ENCODE measurements at places on chromosomes 2 and 18.

- no peak for DNase-seq
These were observed 14.2 kb downstream of the SCN9A start for GRCh38 chr2:166361351-166362153.

DNA sequence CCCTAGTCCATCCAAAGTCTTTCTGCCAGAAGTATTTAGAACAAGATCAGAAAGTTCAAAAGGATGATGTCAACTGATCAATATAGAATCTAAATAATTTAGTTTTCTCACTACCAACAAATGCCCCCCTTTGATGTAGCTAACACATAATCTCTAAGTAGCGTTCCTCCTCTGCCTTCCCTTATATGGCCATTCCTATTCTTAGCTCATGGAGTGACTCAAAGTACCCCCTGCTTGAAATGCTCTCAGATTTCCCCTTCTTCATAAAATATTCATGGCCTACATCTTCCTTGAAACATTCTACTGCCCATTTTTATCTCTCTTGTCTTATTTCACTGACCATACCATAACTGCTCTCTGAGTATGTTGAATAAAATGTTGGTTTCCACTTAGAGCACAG lies 151.5 kb downstream of the UPP2 start:
- no peak for DNase-seq

DNA sequence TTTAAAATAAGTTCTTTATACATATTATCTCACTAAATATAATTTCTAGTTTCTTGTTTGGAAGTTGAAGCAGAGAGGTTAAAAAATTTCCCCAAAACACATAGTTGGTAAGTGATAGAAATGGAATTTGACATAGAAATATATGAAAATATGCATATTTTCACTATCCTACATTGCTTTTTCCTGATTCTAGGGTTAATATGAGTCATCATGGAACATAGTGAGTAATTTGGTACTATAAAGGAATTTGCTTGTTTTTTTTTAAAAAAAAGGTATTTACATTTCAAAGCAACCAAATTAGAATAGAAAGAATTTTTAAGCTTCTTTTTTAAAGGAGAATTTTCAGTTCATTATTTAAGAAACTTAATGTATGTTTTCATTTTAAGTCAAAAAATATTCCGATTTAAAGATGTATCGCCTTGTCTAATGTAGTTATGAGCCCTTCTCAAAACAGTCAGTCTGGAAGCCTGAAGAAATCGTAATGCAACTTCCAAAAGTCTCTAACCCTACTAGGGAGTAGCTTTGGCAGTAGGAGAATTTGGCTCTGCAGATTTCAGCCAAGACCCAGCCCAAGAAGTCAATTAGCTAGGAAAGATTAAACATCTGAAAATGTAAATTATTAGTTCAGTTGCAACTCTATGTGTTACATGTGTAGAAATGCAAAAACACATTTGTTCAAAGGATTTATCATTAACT lies 147.3 kb downstream of the RDH14 start:
- no peak for DNase-seq

DNA sequence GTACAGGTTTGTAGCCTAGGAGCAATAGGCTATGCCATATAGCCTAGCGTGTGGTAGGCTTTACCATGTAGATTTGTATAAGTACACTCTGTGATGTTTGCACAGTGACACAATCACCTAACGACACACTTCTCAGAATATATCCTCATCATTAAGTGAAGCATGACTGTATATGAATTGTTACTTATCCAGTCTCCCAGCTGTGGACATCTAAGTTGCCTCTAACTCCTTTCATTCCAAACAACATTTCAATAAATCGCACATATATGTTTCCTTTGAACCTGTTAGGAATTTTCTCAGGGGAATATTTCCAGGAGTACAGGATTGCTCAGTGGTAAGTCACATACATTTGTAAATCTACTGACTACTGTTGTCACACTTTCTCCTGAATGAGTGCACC lies 90.0 kb downstream of the ARHGAP15 start:
- DNase-seq: no peak

DNA sequence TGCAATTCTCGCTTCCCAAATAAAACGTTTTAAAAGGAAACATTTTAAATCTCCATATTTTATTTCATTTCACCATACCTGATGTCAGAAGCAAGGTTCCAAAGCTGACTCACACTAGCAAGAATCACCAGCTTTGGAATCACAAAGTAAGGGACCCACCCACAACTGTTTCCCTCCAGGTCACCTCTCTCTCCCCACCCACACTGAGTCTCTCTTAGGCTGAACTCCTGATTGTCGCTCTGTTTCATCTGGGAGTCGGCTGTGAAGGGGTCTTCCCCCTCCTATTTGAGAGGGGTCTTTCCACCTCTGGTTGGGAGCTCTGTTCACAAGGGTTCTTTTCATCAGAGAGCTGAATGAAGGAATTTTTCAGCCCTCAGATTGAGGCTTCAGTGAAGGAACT lies 128.1 kb downstream of the L3MBTL4 start:
- no peak for DNase-seq

DNA sequence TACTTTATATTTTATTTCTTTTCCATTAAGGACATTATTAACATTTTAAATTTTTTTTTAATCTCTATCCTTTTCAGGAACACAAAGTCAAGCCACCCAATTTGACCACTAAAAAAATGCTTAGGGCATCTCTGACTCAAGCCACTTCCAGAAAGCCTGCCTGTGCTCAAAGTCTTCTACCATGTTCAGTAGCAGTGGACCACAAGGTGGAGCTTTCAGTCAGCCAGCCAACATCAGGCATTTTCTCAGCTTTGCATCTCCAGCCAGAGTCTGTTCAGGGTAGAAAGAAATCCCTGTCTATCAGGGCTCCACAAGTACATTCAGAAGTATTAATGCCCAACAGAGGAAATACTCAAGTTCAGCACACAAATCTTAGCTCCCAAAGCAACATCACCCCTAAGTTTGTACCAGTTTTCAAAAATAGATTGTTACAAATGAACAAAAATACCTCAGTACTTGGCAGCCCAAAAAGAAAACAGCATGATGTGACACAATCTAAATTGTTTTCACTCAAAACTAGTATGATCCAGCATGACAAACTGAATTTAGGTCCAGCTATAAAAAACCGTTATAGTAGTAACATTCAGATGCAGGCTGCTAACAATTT lies 37.6 kb downstream of the C18orf63 start:
- peak; percentile 72 for DNase-seq

DNA sequence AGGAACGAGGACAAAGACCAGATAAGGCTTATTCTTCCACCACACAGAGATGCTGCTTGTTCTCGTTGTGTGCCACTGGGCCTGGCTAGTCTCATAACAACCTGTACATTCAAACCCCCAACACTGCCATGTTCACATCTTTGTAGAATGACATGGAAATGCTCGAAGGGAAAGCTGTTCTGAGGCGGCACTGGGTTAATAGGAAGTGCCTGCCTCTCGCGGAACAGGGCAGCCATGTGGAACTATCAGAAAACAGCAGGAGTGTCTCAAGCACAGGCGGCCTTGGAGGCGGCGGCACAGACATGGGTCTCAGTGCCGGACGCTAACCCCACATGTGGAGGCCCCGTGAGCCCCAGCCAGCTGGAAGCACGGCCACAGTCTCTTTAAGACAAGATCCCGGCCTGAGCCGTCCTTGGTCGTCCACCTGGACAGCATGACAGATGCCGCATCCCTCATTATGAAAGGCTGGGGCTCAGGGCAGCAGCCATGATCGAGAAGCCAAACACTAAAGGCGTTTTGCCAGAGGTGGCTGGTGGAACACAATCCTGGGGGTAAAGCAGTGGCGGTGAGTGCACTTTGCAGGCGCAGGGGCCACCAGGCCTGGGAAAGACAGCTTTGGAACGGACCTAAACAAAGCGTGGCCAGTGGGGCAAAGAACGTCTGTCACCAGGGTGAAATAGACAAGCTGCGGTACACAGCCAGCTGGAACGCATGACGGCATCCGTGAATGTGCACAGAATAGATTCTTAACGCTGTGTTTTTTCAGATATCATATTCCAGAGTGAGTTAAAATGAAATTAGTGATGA lies 161.0 kb downstream of the HDAC4 start:
- DNase-seq: no peak

GRCh38 chr2:108257757-108258331 lies 18.1 kb downstream of the SULT1C3 start:
- no peak for DNase-seq

- DNase-seq: no peak
These were observed 11.4 kb downstream of the SERPINB5 start for GRCh38 chr18:63488160-63488559.

GRCh38 chr2:240630771-240631547 lies 5.7 kb downstream of the GPR35 start:
- no peak for DNase-seq

- no peak for DNase-seq
These were observed 22.5 kb upstream of the REL start for GRCh38 chr2:60858897-60859311.

DNA sequence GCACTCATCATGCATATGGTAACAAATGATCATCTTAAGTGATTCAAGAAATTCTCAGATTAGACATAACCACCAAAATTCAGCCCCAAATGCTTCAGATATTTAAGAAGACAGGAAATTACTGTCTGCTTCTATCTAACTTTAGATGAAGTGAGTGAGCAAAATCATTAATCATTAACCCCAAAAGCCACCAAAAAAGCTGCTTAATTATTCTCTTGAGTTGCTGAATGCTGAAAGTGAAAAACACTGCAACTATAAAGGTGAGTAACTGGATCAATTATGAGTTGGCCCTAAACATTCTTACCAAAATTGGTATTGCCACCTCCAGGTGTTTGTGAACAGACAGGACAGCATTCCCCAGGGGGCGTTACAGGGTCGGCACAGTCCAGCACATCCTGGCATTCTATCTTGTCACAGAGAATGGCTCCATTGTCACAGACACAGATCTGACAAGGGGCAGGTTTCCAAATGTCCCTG lies 69.6 kb downstream of the COL5A2 start:
- DNase-seq: no peak

GRCh38 chr2:70743068-70743467 lies 24.9 kb downstream of the ADD2 start:
- no peak for DNase-seq

GRCh38 chr2:203451689-203452088 lies 83.4 kb downstream of the RAPH1 start:
- no peak for DNase-seq

DNA sequence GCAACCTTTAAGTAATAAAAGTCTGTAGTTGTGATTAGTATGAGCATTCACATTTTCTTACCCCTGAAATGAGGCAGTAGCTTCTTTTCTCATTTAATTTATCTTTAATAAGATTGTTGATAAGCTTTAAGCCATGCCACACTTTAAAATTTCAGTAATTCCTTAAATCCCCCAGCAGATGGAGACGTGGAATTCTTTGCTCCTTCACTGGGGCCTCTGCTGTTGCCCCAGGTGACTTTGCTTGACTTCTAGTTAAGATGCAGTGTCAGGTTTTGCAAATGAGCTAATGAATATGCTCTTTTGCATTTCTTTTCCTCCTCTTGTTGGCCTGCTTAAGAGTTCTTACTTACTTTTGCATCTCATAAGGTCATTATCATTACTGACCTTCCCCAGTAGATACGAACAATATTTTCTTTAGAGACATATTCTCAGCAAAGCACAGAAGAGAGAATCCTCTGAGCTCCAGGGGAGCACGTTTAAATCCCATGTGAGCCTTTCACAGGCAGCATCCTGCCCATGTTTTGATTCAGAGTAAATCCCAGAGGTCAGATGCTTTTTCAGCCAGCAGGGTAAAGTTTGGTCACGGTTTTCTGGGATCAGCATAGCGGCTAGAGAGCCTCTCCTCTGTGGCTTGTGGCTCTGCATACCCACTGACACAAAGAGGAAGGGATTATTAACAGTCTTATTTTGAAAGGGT lies 222.9 kb downstream of the PTPRM start:
- DNase-seq: no peak

DNA sequence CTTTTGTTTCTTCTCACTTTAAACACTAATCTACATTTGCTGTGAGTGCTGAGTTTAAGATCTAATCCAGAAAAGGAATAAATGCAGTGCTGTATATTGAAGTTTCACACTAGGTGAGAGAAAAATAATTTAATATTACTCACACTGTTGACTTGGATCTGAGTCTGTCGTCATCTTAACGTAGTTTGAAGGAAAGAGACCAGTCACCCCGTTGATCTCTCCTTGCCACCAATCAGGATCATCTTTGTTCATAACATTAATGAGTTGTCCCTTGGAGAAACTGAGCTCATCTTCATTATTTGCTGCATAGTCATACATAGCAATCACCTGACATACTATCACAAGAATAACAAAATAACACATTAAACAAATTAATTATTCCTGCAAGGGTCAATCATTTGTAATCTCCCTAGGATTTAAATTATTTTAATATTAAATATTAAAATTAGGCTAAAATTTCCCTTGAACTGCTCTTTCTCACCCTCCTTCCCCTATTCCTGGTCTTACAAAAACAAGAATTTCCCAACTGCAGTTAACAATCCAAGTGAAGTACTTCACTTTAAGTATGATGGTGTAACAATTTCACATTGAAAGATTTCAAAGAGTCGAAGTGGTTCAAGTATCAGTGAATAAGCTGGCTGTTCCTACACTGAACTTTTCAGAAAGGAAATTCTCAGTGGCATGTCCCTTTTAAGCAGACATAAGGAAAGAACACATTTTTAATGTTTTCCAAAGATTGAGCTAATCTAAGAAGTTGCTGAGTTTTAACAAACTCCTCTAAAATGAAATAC lies 71.3 kb downstream of the FAM228A start:
- DNase-seq: no peak

- DNase-seq: no peak
These were observed 85.4 kb upstream of the TMEM200C start for GRCh38 chr18:5980721-5981120.

DNA sequence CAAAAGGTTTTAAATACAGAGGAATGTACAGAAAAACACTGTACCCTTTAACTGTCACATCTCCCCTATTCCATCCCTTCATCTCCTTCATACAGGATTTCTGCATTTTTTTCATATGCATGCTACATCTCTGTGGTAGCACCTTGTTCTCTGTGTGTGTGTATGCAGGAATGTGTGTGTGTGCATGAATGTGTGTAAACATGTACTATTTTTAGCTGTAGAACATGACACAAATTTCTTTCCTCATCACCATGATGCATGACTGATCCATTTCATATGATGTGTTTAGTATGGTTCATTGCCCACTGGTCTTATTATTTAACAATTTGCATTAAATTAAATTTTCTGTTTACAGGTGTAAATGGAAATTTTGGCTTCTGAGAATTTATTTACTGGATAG lies 21.5 kb upstream of the ZEB2 start:
- no peak for DNase-seq

GRCh38 chr2:29236074-29236473 lies 120.9 kb downstream of the CLIP4 start:
- DNase-seq: no peak

Measured in CD4-positive, alpha-beta T cell treated with Interleukin-12 subunit alpha and Interleukin-12 subunit beta, for 1 hour (primary cell).